ENCODE measurements at places on chromosomes 12 and 14.

DNA sequence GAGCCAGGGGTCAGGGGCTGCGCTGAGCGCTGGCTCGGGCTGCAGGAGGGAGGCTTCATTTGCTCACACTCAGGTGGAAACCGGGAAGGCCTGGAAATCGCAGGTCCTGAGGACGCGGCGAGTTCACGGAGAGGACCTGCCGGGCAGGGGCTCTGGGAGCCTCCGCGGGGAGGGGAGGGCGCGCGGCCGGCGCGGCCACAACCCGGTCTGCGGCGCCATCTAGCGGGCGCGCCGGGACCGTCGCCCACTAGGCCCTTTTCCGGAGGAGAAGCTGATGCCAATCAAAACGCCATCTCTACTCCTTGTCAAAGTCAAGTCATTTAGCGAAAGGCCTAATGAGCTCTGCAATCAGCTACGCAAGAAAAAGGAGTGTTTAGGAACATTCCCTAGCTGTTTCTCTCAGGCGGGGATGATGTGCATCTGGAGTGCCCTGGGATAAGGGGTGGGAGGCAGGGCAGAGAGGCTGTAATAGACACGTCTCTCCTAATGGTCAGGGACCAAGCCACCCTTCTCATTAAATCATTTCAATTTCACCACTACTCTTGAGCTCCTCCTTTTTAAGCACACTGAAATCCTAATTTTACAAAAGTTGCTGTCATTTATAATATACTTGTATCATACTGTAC lies 885.8 kb upstream of the TMEM132C start:
- peak; percentile 33 for DNase-seq

- DNase-seq = no peak
Measured at GRCh38 chr12:71492604-71493003, 53.0 kb downstream of the LGR5 start.

DNA sequence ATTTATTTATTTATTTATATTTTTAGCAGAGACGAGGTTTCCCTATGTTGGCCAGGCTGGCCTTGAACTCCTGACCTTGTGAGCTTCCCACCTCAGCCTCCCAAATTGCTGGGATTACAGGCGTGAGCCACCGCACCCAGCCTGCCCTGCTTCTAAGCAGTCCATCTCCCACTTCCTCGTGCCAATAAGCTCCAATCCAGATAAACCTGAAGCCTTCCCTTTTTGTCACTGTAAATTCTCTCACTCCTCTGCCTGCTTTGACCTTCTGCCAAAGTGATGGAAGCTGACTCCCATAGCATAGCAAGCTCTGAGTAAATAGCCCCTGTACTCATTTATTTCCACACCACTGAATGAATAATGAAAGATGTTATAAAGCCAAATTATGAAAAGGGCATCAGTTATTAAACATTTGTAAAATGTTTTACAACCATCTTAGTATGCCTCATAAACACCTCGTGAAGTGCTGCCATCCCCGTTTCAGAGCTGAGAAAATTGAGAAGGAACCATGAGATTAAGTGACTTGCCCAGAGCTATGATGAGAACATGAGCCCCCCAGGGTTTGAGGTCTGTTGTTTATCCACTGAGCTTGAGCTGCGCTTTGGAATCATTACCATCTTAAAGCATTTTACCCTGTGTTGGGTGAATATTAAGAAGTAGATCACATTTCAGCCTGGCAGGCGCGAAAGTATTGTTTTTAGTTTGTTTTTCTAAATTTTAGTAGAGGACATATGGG lies 30.4 kb downstream of the MANSC1 start:
- DNase-seq = peak; percentile 37

DNA sequence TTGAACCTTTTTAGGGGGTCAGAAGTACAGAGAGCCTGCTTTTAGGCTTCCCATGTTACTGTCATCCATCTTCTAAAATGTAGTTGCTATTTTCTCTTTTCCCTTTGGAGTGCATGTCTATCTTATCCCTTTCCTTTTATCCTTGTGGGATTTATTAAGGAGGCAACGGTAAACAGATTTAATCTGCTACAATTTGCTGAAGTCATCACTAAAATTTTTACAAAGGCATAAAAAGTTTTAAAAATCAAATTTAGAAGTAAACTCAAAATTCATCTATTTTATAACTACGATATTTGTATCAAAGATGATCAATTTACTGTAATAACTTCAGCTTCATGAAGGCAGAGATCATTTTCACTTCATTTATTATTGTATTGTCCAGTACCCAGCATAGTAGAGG lies 118.7 kb downstream of the RPS6KA5 start:
- no peak for DNase-seq

DNA sequence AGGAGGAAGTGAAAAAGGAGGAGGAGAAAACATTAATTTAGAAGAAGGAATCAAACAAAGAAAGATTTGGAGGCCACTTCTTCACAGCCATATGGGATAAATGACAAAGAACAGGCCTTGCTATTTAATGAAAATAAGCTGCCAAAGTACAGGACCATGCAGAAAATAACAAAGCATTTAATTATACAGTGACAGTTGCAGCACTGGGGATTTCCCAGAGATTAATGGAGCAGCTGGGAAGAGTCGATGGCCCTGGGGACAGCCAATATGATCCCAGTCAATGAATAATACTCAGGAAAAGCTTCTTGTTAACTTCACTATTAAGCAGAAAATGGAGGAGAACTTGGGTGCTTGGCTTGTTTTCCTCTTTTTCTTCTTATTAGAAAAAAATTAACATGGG lies 34.6 kb downstream of the RERG start:
- no peak for DNase-seq

DNA sequence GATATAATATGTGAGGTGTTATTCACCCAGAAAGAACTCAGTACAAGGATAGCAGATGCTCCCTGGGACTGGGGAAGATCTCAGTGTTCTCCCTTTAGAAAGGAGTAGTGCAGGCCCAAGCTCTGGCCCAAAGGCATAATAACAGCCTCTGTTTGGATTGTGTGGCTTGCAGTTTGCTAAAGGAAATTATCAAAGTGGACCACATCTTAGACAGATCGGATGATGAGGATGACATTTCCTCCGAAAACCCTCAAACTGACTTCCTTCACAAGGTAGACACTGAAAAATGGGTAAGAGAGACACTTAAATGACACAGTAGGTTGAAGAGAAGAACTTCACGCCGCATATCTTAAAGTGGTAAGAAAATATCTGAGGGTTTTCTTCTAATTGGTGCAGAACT lies 26.1 kb downstream of the SMCO2 start:
- no peak for DNase-seq

GRCh38 chr12:99334285-99335056 lies 313.1 kb upstream of the GARIN6 start:
- DNase-seq = no peak

DNA sequence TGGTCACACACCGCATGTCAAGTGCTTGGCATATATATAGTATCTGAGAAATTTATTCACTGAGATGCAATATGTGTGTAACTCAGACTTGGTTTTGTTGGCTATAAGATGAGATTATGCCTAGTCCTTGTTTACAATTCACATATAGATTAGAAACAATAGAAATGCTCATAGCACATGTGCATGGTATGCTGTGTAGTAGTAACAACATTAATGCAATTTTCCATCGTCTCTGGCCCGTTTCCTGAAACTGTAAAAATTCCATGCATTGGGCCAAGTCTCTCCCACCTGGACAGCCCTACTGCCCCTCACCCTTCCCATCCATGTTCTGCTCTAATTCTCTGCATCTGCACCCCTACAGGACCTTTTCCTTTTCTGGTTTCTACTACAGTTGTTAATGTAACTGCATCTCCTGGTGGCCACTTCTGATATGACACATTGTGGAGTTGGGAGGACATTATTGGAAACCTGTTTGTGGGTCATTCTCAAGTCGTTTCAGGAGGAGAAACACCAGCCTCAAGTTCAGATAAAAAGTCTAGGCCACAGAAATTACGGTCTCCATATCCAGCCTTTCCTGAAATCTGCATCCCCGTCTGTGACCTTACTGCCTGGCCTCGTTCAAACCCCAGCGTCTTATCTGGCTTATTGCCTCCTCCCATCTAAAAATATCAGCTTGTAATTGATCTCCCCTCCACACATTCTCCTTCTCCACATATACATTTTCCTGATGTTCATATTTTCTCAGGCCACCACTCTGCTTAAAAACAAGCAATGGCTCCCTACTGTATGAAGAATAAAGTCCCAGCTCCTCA lies 37.5 kb downstream of the EMP1 start:
- peak; percentile 64 for DNase-seq

DNA sequence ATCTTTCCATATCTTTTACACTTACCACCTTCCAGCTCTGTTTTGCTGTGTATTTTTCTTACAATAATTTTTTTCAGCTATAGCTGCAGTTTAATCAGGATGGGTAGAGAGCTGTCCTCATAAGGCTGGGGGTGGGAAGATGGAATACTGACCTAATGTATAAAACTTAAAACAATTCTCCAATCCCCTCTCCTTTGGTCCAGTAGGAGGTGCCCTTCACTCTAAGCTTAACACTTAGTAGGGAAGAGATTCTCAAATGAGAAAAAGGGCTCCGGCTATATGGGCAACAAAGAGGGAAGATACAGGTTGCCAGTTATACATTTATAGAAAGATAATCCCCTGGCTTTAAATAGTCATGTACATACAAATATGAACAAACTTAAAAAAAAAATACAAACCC lies 2.8 kb downstream of the ORMDL2 start:
- DNase-seq = no peak

DNA sequence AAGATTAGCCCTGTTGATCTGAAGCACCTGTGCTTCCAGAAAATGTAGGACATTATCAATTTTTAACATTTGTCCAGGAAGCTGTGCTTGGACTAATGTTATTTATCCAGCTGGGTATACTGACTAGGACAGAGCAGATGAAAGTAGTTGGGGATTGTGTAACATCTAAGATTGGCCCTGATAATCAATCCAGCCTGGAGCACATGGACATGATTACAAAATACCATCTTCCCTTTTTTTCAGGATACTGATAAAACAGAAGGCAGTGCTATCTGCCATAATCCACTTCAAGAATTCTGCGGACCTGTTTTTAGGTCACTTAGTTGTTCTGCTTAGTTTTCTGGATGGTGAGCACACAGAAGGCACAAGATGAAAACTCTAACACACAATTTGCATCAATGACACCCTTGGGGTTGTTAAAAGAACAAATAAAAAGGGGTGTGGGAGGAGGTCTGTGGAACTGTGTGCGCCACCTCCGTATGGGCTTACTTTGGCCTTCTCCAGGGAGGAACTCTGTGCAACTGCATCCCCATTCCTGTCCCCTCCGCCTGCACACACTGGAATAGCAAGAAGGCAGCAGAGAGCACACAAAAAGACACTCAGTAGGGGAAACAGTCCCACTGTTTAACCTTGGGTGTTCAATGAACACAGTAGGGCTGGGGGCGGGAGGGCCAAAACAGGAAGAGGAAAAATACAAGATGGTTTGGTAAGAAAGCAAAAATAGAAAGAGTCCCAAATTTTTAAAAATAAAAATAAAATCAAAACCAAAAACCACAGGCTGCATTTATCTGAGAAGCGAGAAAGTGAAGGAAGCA lies 31.1 kb upstream of the DUSP6 start:
- peak; percentile 18 for DNase-seq

GRCh38 chr12:113939867-113940266 lies 26.3 kb downstream of the RBM19 start:
- DNase-seq = no peak

DNA sequence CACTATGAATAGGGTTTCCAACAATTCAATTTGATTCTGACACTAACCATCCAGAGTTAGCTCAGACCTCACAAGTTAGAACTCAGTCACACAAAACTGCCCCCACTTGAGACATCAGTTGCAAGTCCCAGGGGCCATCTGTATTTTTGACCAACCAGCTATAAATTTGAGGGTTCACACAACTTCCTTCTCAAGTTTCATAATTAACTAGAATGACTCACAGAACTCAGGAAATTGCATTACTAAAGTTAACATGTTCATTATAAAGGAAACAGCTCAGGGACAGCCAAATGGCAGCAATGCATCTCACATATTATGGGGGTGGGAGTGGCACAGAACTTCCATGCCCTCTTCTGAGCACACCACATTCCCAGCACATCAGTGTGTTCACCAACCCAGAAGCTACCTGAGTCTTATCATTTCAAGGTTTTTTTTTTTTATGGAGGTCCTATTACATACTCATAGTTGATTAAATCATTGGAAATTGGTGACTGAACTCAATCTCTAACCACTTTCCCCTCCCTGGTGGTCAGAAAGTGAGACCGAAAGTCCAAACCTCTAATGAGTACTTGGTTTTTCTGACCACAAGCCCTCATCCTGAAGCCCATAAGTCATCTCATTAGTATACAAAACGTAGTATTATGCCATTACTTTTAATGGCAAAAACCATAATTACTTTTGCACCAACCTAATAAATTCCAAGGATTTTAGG lies 1721.5 kb upstream of the SEL1L start:
- DNase-seq = peak; percentile 64

- DNase-seq = no peak
Measured at GRCh38 chr12:110697236-110697635, 8.3 kb upstream of the HVCN1 start.

DNA sequence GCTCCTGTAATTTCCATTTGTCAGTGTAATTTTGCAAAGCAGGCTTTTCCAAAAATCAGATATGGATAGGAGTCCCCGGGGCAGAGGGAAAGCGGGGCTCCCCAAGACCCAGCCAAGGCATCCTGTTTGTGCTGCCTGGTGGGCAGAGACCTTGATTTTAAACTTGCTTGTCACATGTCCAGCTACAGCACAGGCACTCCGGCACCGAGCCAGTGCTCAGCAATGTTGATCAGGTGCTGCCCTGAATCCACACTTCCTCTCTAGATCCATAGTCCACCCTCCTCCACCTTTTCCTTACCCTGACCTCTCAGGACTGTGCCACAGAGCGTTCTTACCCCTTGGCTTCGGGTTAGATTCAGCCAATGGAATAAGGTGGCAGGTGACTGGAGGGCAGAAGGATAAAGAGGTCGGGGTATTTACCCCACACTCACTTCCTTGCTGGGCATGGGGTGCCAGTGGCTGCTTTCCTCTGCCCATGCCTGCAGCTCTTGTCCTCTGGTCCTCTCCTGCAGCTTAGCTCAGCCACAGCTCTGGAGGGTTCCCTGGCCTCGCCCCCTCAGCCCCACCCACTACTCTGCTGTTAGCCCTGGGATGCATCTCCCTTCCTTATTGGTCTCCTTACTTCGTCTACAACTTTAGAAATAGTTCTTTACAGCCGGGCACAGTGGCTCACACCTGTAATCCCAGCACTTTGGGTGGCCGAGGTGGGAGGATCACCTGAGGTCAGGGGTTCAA lies 80.1 kb downstream of the IRF2BPL start:
- DNase-seq = no peak

GRCh38 chr12:480831-481816 lies 21.4 kb downstream of the B4GALNT3 start:
- peak; percentile 69 for DNase-seq

- DNase-seq = no peak
Measured at GRCh38 chr14:81437244-81437643, 37.1 kb upstream of the STON2 start.

DNA sequence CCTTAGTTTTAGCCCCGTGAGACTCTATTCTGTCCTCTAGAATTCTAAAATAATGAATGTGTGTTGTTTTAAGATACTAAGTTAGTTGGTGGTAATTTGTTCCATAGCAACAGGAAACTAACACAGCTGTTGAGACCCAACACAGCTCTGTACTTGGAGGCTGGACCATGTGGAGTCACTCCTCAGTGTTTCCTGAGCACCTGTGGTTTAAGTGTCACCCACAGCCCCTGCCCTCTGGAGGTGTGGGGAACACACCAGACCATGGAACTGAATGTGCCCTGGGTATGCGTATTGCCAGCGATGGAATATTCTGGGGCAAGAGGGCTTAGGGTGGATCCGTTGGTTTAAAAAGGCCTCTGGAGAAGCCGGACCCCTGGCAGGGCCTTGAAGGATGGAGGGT lies 16.6 kb upstream of the GPR68 start:
- no peak for DNase-seq

Measured in fibroblast of skin of right quadriceps (primary cell).